ENCODE measurements at places on chromosomes 12 and 14.

DNA sequence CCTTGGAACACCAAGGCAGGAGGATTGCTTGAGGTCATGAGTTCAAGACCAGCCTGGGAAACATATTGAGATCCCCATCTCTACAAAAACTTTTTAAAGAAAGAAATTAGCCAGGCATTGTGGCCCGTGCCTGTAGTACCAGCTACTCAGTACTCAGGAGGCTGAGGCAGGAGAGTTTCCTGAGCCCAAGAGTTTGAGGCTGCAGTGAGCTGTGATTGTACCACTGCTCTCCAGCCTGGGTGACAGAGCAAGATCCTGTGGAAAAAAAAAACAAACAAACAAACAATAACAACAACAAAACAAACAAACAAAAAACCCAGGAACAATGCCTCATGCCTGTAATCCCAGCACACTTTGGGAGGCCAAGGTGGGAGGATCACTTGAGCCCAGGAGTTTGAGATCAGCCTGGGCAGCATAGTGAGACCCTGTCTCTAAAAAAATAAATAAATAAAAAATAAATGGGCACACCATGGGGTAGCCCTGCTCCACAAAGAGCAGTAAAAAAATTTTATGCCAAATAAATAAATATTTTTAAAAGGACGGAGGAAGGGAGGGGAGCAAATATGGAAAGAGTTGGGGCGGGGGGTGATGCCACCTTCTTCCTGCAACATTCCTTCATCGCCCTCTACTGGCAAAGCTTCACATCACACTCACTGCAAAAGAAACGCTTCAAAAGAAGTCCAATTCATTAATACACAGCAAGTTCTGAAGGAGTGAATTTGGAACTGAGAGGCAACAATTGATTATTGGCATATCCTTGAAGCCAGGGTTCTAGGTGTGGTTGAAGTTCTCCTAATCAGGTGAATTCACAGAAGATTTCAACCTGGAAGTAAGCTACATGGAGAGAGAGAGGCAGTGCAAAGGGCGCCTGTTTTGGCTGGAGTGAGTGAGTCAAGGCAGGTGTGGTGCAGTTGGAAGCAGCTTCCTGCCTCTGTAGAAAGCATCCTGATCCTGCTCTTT lies 8.8 kb upstream of the GNPTAB start:
- peak; percentile 65 for DNase-seq

- DNase-seq = no peak
These were observed 86.2 kb upstream of the CMKLR1 start for GRCh38 chr12:108425238-108425795.

- DNase-seq = no peak
These were observed 56.7 kb downstream of the SRGAP1 start for GRCh38 chr12:63900922-63901793.

- no peak for DNase-seq
These were observed 6.1 kb upstream of the PSMA3 start for GRCh38 chr14:58238252-58239243.

DNA sequence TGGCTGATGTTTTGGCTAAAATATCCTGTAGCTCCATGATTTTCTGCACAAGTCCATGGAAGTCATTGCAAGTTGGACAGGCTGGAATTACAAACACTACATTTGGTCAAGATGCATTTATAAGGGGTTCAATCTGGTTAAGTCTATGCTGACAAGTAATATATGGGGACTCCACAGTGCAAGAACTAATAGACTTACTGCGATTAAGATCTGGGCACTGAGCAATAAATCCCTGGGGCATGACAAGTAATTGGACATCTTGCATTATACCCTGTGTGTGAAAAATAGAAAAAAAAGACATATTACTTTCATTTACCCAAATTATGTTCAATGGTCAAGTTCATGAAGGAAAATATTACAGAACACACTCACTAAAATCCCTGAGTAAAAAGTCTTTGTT lies 99.1 kb downstream of the NELL2 start:
- DNase-seq = no peak

GRCh38 chr14:96482986-96483385 lies 19.2 kb upstream of the PAPOLA start:
- DNase-seq = no peak

DNA sequence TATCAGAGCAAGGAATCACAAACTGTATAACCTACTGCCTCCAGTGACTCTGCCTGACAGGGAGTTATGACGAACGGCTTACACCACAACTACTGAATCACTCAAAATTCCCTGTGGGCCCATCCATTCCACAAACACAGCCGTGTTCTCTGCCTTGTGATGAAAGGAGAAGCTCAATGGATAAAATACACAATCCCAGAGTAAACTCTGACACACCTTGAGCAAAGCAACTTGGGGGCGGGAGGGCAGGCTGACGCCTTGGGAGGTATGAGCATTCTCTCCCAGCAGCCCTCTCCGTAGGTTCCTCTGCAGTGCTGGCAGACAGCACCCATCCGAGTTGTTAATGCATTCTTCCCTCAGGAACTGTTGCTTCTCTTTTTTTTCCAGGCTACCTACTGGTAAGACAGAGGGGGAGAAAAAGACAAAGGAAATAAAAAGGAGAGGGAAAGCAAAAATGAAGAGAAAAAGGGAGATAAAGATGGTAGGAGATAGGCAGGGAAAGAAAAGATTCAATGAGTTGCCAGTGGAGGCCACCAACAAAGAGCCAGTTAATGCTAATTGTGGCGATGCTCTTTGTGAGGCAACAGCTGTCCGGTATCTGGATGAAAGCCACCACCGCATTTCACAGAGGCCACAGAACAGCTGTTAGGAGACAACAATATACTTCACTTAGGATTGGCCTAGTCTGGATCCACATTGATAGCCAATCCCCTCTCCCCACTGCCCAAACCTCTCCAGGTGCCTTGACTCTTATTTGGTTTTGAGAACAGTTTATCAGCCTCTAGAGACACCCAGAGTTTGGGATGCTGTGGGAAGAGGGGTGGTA lies 4.7 kb upstream of the DIO2 start:
- DNase-seq = no peak

DNA sequence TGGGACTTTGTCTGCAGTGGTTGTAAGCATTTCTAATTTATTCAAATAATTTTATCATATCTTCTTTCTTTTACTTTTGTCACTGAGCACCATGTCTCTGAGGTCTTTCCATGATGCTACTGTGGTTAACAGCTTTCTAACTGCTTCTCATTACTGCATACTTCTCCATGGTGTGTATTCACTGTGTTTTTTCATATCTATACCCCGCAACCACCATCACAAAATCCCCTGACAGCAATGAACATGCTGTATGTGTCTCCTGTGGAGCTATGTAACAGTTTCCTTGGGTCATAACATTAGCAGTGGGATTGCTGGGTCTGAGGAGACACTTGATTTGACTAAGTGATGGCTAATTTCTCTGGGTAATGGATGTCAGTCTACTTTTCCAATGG lies 29.2 kb upstream of the CHST11 start:
- no peak for DNase-seq

Data from T follicular helper cell (primary cell).